ENCODE measurements at places on chromosomes 4 and X.

DNA sequence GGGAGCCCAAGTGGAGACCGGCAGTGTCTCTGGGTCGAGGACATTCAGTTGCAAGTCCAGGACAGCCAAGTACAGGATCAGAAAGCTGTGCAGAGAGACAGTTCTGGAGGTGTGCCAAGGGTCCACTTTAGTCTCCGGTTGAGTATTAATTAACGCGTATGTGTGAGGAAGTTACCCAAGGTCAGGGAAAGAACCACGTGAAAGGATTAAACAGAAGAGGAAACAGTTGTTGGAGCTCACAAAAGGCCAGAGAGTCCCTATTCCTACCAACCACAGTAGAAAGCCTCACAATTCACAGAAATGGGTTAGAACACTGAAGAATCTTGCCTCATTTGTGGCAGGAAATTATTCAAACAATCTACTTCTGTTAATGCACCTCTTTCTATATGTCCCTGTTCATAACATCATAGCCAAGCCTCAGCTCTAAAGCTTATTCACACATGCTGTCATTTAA is 17.9 kb upstream of the NSUN7 start:
- no peak for DNase-seq

GRCh38 chr4:169233691-169234090 is 37.1 kb downstream of the SH3RF1 start:
- no peak for DNase-seq

DNA sequence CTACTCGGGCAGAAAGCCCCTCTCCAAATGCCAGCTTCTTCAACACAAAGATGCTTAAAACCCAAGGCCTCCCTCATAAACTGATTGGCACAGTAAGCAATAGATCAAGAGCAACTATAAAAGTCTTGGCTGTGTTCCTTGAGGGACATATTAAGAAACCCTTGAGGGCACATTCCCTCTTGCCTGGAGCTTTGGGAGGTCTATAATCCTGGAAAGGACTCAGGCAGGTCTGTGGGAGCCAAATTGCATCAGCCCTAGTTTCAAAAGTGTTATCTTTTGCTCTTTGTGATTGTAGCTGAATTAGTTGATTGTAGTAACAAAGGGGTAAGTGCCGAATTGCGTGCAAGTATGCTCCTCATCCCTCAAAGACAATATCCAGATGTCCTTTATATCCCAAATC is 18.6 kb upstream of the SETD7 start:
- DNase-seq, result no peak

DNA sequence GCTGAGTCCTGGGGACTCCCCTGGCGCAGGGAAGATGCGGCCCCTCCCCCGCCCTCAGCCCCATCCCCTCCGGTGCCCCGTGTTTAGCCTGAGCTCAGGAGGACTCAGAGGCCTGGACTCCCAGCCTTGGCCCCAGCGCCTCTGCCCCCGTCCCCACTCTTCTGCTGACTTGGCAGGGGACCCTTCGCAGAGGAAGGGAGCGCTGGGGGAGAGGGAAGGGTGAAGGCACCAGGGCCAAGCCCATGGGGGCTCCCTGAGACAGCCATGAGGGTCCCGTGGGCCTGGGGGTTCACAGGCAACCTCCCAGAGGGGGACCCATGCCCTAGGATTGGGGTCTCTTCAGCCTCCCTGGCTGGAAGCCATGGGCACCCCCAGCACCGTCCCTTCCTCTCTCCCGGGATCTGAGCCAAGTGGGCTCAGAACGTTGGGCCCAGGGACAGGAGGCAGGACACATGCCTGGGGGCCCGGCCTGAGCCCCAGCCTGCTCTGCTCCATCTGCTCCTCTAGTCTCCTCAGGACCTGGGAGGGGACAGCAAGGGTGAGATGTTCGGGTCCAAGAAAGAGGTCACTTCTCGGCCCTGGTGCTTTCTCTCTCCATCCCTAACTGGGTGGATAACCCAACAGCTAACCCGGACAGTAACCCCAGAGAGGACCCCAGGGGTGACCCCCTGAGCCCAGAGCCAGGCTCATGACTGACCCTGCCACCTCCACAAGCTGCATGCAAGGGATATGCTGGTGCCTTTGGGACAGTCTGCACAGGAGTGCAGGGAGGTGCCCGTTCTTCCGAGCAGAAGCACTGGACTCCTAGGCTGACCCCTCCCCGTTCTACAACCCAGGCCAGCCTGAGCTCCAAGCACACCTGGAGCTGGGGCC is 1.5 kb upstream of the CPLX1 start:
- DNase-seq, result no peak

DNA sequence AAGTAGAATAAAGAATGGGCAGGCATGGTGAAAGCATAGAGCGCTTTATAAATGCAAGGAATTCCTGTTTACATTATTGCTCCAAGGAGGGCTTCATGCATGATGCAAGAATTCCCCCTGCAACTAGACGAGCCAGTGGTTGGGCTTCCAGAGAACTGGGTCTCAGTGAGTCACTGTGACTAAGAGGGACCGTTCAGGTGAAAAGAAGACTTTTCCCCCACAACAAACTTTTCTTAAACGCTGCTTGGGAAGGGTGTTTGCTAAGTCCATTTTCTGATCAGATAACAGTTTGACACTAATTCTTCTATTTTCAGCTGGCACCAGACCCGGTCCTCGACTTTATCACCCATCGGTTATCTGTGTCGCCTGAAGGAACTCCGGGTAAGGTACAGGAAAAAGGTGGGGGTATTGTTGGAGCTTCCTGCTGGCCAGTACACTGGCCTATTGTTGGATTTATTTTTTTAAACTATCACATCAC is 40.1 kb downstream of the LDB2 start:
- no peak for DNase-seq

- DNase-seq, result no peak
Observed at GRCh38 chr4:86443495-86443894, 83.6 kb upstream of the MAPK10 start.

DNA sequence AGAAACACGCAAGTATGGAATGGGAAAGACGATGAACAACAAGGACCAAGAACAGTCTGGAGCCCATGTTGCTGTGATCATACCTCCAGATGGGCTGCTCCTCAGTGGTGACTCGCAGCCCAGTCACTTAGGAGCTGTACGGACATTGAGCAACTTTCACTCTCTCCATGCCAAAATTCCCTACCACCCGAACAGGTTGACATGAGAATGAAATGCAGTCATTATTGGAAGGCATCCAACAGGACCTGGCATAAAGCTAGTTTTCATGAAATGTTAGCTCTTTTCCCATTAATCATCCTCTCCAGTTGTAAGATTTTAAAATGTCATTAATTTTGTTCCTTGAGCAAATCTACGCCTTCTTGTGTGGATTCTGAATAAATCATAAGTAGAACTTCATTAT is 82.7 kb upstream of the GPM6B start:
- peak; percentile 80 for DNase-seq

GRCh38 chr4:158811216-158811540 is 42.4 kb downstream of the FNIP2 start:
- DNase-seq, result no peak

GRCh38 chrX:149825424-149825823 is 43.7 kb downstream of the MAGEA9 start:
- DNase-seq, result no peak

DNA sequence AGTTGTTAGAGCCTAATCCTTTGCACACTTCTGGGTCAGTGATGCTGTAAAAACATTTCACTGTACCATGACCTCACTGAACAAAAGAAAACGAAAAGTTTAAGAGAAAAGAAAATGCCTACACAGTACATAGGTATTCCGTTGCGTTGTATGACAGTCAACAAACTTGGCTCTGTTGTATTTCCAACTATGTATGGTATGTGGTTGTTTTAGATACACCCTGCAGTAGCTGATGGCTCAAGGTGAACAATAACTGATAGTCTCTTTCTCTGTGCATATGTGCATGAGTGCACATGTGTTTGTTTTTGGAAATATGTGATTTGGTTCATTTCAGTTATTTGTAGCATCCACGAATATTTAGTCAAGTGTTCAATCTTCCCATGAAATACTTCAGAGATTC is 176.0 kb downstream of the BMPR1B start:
- peak; percentile 1 for DNase-seq

- no peak for DNase-seq
Observed at GRCh38 chr4:164383358-164384220, 370.3 kb upstream of the SMIM31 start.

GRCh38 chr4:181701894-181702293 is 541.3 kb upstream of the TENM3 start:
- no peak for DNase-seq

GRCh38 chr4:3491681-3492405 is 28.7 kb downstream of the DOK7 start:
- DNase-seq, result no peak

- DNase-seq, result peak; percentile 56
Observed at GRCh38 chrX:107710617-107711391, 64.8 kb downstream of the TSC22D3 start.

DNA sequence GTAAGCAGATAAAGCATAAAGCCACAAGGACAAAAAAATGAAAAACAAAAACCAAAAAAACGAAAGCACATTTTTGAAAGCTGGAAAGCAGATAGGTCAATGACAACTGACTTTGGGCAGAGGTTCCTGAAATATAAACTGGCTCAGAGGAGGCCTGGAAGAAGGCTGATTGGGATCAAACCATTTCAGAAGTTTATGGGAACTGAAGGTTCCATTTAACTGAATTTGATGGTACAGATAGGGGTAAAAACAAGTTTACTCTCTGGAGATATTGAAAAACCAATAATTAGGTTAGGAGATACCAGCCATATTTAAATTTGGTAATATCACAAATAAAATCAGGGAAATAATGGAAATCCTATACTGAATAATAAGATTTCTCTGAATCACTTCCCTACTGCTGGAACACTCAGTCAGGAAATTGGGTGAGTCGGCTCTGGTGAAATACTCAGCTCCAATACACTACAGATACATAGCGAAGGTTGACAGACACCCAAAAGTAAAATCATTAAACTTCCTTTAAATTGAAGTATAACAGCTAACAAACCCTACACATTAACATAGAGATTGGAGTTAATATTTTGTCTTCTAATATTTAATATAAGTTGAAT is 1584.3 kb downstream of the STIM2 start:
- DNase-seq, result peak; percentile 25

- DNase-seq, result peak; percentile 23
Observed at GRCh38 chr4:185134307-185134869, 8.7 kb upstream of the SLC25A4 start.

- DNase-seq, result no peak
Observed at GRCh38 chrX:53442322-53442631, 8.1 kb upstream of the HSD17B10 start.

DNA sequence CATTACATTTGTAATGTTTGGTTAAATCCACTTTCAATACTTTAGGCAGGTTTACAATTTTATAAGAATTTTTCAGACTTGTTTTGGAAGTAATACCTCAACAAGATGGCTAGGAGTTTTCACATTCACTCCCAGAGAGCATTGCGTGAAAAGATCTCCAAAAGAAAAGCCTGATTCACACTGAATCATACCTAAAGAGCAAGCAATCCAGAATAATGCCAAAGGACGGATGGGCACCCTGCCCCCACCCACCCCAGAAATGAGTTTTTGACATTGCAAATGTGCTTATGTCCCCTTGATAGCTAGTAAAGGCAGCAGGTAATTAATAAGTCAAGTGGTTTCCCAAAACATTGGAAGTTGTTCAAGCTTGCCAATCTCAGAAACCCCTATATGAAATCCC is 557.7 kb upstream of the TENM3 start:
- DNase-seq, result peak; percentile 51

DNA sequence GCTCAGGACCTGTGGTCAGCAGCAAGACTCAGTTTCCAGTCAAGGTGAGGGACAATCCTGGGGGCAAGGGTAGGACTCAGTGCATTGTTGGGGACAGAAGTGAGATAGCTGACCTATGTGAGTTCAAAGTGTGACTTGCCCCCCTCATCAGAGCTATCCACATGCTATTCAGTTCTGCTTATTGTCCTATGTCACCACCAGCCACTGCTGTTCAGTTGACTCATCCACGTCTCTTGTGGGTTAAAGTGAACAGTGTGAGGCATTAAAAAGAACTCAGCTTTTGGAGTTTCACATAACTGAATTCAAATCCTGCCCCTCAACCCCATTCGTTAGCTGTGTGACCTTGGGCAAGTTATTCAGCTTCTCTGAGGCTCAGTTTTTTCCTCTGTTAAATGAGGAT is 4.4 kb upstream of the APLN start:
- DNase-seq, result no peak

DNA sequence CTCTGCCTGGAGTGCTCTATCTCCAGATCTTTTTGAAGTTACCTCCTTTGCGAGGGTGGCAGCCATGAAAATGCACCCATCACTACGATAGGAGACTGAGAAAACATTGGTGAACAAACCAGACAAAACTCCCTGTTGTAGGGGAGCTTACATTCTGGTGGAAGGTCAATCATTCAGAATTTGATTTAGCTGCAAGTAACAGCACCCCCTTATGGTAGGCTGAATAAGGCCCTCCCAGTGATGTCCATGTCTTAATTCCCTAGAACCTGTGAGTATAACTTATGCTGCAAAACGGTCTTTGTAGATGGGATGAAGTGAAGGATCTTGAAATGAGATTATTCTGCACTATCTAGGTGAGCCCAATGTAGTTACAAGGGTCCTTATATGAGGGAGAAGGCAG is 5.6 kb upstream of the TEC start:
- no peak for DNase-seq

DNA sequence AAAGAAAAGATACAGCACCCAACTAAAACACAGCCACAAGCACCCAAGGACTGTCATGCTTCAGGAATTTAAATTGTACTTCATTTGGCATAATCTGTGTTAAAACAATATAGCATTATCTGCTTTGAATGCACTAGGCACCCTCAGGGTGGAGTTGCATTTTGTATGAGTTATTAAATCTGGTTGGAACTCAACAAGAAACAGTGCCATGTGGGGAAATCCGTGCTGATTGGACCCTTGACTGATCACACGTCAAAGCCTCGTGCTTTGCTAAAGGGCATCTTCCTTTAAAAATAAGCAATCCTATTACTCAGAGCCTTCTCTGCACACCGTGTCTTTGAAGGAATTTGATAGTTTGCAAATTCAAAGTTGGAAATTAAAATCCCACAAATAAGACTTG is 35.4 kb downstream of the IGFBP7 start:
- no peak for DNase-seq

- DNase-seq, result no peak
Observed at GRCh38 chr4:121733942-121734341, 31.0 kb downstream of the SMIM43 start.

DNA sequence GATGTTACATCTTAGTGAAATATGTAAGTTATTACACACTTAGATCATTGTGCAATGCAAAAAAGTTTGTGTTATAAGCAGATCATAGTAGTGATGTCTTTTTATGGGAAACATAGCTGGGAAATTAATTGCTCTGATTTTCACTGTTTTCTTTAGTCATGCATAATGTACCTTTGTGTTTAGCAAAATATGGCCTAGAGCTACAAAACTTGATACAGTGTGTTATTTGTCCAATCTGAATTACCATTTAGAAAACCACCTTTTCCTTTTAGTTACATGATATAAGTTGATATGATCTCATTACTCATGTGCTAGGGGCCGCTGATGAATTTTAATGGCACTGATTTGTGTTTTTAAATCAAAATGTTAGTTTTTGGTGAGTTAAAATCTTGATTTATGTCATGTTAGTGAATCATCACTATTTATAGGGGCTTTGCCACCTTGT is 2.0 kb downstream of the BMPR1B start:
- no peak for DNase-seq
